ENCODE measurements at places on chromosomes 16 and 17.

GRCh38 chr17:9343516-9343915 is 232.1 kb downstream of the STX8 start:
- no peak for DNase-seq

DNA sequence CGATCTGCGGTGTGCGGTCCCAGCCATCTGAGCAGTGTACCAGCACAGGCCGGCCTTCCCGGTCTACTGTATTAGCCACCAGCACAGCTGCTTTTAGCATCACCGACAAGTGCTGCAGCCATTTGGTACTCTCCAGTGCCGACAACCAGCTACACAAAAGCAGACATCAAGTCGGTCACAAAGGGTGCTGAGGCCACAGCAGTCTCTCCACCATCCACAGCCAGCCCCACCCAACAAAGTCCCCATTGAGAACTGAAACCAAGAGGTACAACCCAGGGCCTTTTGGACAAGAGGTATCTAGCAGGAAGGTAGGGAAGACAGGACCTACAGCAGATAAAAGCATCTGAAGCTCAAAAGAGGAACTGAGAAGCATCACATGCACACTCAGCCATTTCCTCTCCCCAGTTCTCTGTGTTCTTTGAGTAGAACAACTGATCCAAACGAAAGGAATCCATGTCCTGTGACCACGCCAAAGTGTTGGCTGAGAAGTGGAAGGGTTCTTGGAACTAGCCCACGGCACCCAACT is 9.5 kb downstream of the MTMR4 start:
- peak; percentile 84 for DNase-seq

DNA sequence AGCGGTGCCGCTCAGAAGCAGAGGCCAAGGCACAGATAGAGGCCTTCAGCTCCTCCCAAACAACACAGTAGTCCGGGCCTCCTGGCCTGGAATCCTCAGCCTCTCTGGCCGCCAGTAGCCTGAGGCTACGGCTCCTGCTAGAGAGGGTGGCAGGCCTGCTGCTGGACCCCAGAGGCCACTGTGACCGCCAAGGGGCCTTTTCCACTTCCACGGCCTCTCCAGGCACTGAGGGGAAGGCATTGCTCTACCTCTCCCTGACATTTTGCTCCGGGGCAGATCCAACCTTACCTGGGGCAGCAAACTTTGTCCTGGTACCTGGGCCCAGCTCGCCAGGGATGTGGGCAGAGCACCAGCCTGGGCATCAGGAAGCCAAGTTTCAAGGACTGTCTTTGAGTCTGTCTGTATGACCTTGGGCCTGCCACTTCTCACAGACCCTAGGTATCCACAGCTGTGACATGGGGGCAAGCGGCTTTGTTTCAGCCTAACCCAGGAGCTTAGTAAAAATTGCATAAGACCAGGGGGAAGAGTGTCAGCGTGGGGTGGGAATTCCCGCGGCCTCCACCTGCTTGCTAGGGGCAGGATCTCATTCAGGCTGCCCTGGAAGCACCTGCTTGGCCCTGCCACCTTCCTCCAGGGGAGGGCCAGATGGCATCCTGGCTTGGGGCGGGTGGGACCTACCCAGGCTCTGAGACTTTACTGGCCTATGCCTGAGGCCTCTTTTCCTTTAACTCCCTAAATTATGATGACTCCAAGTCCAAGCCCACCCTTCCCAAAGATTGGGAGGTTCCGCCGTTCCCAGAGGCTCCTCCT is 33.2 kb downstream of the ADGRG5 start:
- DNase-seq: no peak

GRCh38 chr16:6573577-6573976 is 759.1 kb upstream of the RBFOX1 start:
- no peak for DNase-seq

GRCh38 chr17:67441052-67441895 is 64.2 kb downstream of the PITPNC1 start:
- DNase-seq: peak; percentile 82

DNA sequence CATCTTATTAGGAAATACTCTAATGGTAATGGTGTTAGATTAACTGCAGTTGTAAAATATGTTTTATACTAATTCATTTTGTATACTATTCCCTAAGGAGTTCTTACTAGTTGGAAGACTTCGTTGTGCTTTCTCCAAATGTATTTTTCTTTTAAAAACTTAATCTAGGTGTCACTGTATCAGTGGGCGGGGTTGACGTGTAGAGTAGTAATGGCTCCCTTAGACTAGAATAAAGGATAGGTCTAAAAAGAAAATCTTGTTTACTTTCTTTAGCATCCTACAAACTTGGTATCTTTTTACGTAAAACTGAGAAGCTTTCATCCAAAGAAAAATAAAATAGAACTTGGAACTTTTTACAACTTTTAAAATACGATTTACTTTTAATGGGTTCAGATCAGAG is 55.0 kb upstream of the MRC2 start:
- no peak for DNase-seq

DNA sequence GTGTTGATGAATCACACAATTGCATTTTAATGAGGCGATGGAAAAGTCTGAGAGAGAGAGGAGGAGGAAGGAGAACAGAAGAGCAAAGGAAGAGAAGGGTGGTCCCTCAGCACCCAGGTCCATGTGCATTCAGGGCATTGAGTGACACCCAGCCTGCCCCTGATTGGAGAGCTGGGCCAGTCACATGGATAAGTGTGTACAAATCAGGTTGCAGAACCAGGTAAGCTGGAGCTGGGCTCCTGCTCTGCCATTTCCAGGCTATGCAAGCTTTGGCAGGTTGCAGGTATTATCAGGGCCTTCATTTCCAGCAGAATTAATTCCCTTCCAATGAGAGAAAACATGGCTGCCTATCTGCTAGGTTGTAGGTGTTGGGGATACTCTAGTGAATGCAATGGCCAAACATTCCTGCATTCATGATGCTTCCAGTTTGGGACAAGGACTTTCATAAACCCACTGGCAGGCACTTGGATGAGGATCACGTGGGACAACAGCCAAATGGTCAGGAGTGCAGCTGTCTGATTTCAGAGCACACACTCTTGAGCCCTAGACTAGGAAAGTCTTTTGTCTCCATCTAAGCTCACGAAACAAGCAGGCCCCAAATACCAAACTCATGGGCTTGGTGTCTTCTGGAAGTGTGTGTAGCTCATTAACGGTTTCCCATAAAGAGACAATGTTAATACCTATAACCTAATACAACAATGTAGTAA is 577.9 kb upstream of the CDH5 start:
- no peak for DNase-seq

DNA sequence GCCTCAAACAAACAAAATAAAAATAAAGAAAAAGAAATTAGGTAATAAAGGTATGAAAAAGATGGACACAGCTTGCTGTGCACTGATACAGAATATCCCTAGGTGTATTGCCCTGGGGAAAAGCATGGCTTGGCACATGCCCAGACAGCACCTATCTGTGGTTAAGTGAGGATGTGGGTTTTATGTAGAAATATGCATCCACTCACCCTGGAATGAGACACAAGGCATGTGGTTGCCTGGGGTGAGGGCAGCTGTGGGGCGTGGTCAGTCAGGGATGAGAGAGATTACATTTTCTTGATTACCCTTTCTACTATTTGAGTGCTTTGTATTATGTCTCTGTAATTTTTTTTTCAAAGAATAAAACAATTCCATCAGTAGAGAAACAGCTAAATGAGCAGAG is 6.9 kb downstream of the PLLP start:
- DNase-seq: peak; percentile 46

DNA sequence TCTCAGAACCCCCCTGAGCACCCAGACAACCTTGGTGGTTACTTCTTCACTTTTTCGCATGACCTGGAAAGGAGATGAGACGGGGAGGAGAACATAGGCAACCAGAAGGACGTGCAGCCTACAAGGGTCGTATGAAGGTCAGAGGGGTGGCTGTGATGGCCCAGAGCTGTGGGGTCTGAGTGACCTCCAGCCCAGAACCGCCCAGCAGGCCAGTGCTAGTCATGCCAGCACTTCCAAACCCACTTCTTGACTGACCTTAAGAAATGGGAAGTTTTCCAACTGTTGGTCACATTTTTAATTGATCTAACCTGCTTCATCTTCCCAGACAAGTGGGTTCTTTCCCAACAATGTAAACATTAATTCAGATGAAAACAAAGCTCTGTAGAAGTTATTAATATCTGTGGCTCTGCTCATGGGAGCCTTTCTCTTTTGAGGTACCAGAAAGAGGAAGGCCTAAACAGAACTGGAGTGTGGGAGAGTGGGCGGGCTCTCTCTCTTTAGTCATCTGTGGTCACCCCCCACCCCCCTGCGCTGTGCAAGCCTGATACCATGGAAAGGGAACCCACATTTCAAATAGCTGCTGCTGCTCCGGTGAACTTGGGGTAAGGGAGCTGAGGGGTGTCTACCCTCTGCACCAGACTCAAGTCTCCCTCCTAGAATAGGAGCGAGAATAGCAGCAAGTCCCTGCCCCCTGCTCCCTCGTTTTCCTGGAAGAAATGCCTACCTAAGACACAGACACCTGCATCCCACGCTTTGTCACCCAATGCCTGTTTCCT is 101.6 kb downstream of the RAB11FIP4 start:
- DNase-seq: peak; percentile 75

DNA sequence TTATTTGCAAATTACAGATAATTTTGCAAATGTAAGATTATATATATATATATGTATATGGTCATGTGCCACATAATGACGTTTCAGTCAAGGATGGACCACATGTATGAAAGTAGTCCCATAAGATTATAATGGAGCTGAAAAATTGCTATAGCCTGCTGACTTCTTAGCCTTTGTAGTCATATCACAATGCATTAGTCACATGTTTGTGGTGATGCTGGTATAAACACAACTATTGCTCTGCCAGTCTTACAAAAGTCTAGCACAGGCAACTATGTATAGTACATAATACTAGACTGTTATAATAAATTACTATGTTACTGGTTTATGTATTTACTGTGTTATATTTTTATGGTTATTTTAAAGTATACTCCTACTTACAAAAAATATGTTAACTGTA is 444.3 kb downstream of the KCNJ2 start:
- DNase-seq: no peak

DNA sequence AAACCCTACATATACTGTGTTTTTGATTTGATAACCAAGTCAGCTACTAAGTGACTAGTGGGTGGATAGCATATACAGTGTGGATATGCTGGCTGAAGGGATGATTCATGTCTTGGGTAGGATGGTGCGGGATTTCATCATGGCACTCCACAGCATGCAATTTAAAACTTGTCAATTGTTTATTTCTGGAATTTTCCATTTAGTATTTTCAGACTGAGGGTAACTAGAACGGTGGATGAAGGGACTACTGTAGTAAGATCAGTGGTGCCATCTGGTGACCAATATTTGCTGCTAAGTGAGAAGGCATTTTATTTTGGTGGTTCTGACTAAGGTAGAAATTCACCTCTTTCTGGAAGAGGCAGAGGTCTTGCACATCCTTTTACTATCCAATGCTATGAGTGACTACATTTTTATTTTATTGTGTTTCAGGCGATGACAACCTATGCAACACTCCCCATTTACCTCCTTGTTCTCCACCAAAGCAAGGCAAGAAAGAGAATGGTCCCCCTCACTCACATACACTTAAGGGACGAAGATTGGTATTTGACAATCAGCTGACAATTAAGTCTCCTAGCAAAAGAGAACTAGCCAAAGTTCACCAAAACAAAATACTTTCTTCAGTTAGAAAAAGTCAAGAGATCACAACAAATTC is 3.1 kb downstream of the CDC6 start:
- peak; percentile 70 for DNase-seq

DNA sequence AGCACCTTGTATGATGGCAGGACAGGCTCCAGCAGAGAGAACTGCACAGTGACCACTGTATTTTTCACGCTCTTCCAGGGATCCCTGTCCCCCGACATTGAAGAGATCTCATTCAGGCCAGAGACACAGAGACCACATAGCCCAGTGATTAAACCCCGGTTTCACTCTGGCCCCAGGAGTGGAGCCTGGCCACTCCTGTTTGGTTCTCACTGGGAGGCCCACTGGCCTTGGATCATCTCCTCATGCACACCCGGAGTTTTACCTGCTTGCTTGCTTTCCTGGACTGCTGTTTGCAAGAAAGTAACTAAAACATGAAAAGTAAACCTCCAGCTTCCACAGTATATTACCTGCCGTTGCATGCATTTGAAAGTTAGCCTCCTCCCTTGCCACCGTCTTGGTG is 13.2 kb upstream of the CLEC18C start:
- no peak for DNase-seq

GRCh38 chr16:53211253-53211652 is 156.5 kb downstream of the CHD9 start:
- no peak for DNase-seq

DNA sequence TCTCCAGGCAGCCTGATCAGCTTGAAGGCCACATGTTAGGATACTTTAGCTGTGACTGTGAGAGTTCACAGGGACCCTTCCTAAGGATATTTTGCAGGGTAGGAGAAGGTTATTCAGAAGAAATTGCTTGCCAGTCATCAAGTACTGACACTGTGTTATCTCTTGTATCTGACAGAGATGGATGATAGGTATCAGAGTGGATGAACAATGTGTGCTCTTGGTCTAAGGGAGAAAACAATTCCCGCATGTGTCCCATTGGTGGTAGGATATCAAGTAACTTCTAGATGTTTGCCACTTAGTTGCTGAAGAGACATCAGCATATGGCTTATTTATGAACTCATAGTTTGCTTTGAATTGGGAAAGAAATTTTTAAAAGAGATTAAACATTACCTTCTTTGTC is 219.3 kb downstream of the SPECC1 start:
- no peak for DNase-seq

- DNase-seq: peak; percentile 35
These were observed 14.7 kb upstream of the FAM83G start for GRCh38 chr17:19019041-19019941.

GRCh38 chr17:27466743-27467375 is 10.6 kb downstream of the KSR1 start:
- DNase-seq: peak; percentile 95

DNA sequence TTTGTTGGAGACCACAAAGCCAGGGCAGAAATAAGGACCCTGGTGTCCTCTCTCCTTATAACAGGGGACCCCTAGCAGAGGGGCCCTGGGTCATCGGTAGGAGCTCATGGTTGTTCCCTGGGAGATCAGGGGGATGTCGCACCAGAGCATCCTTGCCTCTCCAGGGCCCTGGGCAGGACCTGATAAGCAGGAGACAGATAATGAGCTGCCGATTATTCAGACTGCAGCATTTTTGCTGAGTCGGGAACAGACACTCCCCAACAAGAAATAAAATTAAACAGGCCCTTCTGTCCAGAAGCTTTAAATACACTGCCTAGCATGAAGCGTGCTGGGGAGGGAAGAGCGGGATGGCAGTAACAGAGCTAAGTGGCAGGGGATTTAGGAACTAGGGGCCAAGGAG is 15.4 kb upstream of the GFAP start:
- DNase-seq: no peak

GRCh38 chr16:71846431-71846830 is 655 bp downstream of the ATXN1L start:
- DNase-seq: peak; percentile 76

GRCh38 chr16:82368041-82368440 is 198.0 kb upstream of the MPHOSPH6 start:
- peak; percentile 36 for DNase-seq

GRCh38 chr17:37833237-37833859 is 88.5 kb upstream of the HNF1B start:
- DNase-seq: peak; percentile 92

GRCh38 chr17:69450131-69450530 is 35.6 kb downstream of the MAP2K6 start:
- DNase-seq: no peak

GRCh38 chr17:18156171-18156975 is 27.3 kb upstream of the ALKBH5 start:
- no peak for DNase-seq

GRCh38 chr17:55062921-55063320 is 94.4 kb downstream of the STXBP4 start:
- no peak for DNase-seq

GRCh38 chr17:43328650-43329049 is 70.1 kb upstream of the ARL4D start:
- DNase-seq: no peak

- no peak for DNase-seq
These were observed 23.3 kb upstream of the SDR42E2 start for GRCh38 chr16:22139008-22139407.
